ENCODE measurements at places on chromosomes 2 and 18.

- no peak for DNase-seq
Observed at GRCh38 chr2:8803658-8804379, 33.6 kb downstream of the KIDINS220 start.

GRCh38 chr2:191321861-191322662 lies 76.9 kb downstream of the MYO1B start:
- DNase-seq: no peak

GRCh38 chr2:61117534-61117933 lies 44.5 kb upstream of the C2orf74 start:
- no peak for DNase-seq

DNA sequence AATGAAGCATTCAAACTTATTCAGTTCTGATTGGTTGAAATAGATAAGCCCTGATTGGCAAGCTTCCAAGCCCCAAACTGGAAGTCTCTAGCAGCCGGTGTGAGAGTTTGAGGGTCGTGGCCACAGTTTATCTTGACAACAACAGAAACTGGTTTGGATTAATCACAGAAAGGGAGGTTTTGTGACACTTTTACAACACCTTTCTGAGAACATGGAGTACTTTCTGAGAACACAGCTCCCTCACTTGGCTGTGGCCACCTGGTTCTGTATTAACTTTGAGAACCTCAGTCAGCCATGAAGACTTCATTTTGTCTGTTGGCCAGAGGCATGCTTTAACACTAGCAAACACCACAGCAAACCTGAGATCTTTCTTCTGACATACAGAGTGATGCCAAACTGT lies 280.7 kb upstream of the VWC2L start:
- no peak for DNase-seq

DNA sequence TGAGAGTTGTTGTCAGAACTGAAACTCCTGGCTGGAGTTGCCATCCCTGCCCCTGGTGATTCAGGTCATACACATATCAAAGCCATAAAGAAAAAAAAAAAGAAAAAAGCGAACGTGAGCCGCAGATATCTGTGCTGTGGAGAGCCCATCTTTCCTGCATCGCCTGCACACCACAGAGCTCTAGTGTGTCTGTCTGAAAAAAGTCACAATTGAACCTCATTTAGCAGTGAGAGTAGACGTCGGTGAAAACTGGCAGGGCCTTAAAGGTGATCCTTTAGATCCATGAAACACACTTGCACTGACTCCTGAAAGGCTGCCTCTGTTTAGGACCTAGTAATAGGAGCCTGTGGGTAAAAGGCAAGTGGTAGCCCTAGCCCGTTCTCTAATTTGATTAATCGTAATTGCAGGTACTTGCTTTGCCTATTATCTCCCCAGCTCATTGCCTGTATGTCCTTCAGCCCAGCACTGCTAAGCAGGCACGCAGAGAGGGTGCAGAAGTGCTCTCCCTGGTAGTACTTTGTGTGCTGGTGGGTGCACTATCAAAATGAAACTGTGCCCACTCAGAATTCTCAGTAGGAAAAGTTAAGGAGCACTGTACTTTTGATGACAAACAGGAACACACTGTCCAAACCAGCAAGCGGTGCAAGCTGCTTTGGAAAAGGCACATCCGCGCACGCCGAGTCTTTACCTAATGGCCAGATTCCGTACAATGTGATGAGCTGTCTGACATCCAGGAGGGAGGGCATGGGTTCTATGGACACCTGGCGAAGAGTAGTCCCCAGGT lies 103.5 kb upstream of the ASB18 start:
- DNase-seq: no peak

DNA sequence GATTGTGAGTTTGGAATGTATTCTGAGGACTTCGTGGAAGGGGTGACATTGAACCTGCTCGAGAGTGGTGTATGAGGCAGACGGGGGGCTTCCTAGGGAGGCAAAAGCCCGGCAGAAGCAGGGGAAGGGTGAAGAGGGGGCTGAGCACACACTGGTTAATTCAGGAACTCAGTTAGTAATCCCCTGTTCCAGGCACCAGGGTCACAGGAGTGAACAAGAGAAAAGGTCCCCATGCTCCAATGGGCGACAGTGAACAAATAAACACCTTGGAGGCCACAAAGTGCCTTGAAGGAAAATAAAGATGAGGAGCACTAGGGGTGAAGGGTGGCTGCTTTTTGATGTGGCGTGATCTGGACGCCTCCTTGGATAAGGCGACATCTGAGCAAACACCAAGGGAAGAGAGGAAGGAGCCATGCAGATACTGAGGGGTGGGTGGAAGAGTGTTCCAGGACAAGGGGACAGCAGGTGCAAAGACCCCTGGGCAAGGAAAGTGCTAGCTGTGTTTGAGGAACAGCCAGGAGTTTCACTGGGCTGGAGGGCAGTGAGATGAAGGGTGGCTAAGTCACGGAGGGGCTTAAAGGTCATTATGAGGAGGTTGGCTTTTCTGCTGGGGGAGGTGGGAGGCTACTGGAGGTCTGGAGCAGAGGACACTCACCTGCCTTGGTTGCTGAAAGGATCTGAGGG lies 26.7 kb upstream of the ASB18 start:
- no peak for DNase-seq

- DNase-seq: no peak
Observed at GRCh38 chr2:47029737-47030524, 114.3 kb upstream of the MCFD2 start.

DNA sequence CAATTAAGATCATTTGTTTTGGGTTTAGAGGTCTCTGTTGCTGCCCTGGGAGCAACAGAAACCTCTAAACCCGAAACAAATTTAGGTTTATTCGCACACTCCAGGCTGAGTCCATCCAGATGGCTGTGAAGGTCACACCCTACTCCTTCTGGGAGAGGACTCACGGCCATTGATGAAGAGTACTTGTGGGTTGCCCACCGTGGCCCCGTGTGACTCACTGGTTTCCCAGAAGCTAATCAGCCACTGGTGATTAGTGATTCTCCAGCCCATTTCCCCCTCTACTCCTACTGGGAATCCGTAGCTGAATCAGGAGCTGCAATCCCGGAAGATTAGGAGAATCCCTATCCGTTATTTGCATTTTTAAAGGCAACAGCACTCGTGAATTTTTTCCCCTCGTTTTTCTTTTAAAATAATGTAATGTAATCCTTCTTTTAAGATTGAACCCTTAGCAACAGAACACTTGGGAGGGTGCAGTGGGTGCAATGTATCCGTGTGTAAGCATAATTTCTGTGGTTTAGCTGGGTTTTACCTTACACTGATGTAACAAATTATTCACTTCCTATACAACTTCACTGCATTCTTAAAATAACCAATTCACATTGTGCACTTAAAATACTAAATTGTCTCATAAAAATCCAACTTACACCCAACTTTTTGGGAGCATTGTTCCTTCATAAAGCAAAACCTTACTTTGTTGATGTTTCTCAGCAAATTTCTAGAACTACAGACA lies 27.5 kb upstream of the EPAS1 start:
- no peak for DNase-seq

Measured in stimulated activated CD4-positive, alpha-beta T cell treated with anti-CD3 and anti-CD28 coated beads, Interleukin-15, amount 100 ng/mL, for 1 hour (primary cell).